NCI-H774 (cell line): ENCODE measurements at places on chromosomes 1 and 21.

GRCh38 chr1:63618011-63618410, 24.8 kb downstream of the PGM1 start:
- DNase-seq: no peak

- DNase-seq: no peak
Observed at GRCh38 chr1:147804942-147805723, 44.7 kb upstream of the GJA5 start.

- DNase-seq: no peak
Observed at GRCh38 chr1:33228935-33229487, 27.3 kb upstream of the ZNF362 start.

DNA sequence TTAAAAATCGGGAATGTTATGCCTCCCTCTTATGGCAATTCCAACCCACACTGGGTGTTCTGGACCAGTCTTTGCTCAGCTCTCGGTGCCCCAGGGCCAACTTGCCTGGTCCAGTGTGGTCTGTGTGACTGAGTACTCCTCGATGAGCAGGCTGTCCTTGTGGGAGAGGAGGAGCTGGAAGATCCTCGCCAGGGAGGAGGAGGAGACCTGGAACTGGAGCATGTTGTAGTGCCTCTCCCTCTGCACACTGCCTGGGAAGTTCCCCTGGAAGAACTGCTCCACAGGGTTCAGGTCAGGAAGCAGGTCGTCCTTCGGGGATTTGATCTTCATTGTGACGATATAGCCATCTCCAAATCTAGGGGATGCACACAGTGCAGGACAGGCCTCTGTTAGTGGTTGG, 88.5 kb upstream of the GCLM start:
- no peak for DNase-seq

DNA sequence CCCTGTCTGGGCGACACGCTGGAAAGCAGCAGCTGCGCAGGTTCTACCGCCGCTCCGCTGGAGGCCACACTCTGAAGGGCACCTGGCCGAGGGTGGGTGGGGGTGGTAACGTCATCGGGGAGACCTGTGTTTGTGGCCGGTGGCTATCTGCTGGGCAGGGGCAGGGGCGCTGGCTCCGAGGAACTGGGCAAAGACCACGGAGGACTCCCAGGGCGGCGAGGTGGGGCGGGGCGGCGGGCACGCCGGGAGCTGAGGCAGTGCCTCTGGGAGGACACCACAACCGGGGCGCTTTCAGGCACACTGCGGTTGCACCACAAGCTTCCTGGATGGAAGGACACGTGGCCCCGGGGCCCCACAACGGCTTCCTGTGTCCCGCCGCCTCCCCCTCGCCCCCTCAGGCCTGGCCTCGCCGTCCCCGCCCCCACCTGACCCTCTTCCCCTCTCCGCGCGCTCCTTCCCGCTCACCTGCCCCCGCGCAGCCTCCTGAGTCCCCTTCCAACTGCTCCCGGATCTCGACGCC, 3.3 kb upstream of the DENND2D start:
- peak; percentile 71 for DNase-seq

DNA sequence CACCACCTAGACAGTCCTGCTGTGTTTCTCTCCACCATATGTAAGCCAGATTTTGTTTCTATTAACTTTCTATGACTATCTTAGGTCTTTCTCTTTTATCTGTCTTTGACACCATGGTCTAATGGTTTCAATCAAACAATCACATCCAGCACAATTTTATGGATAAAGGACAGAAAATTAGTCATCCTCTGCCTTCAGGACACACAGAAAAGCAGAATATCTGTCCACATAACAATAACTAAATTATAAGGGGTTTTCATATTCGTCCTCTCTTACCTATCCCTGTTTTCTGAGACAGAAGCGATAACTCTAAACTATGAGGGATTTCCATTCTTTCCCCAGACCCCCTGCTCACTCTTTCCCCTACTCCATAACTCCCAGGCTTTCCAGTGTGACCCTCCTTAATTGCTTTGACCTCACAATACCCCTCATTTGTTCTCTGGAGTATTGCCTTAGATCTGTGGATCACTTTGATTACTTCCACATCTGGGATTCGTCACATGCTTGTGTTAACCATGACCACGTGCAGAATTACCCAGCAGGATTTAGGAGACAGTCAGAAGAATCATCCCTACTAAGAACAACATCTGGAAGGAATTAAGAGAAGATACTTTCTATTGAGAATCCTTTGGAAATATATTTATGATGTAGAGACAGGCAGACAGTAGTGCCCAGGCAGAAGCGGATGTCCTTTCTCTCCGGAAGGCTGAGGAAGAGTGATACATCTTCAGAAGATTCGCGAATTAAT, 108.2 kb upstream of the GREM2 start:
- DNase-seq: no peak

DNA sequence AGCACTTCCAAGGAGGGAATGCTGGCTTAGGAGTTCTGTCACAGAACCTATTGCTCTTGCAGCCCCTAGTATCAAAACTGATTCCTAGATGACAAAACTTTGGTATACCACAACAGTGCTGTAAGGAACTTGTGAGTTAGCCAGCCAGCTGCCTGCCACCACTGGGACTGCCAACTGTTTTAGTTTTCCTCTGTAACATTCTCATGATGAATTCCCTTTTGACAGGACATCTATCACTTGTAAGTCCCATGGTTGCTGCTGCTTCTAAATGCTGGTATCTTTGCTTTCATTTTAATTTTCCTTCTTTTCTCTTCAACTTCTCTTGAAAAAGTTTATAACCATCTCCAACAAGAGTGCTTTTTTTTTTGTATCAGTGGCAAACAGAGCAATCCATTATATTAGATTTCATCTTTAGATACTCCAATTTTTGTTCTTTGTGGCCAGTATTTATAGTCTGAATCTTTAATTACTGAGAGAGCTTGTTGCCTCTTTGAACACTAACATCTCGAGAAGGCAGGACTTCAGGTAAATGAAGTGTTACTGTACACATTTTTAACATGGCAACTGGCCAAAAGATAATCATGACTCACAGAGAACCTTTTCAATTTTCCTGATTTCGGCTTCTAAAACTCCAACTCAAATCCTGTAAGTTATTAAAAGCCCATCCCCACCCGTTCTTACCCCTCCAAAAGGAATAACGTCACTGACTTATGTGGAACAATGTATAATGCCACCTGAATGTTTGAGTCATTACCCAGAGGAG, 19.8 kb downstream of the DBT start:
- DNase-seq: no peak

DNA sequence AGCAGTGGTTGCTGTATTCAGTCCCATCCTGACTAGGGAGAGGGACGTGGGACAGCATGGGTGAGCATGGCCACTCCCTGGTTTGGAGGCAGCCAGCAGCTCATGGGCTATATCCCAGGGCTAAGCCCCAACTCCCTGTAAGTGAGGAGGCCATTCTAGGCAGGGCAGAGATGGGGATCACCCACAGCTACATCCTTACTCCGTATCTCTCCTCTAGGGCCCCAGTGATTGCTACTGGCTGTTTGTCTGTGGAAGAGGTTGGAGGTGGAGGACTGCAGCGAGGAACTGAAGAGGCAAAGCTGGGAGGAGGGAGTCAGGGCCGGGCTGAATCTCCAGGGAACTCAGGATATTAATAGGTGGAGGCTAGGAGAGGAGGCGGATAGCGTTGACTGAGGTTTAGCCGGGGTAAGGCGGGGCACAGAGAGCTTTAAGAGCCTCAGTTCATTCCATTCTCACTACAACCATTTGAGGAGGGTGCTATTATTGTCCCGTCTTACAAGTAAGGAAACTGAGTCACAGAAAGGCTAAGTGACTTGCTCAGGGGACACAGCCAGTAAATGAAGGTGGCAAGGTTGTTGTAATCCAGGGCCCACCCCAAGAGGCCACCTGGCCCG, 6.8 kb downstream of the OLIG2 start:
- no peak for DNase-seq

- no peak for DNase-seq
Observed at GRCh38 chr1:46087891-46088290, 44.5 kb downstream of the PIK3R3 start.

- no peak for DNase-seq
Observed at GRCh38 chr1:17094664-17095063, 24.6 kb downstream of the PADI2 start.

DNA sequence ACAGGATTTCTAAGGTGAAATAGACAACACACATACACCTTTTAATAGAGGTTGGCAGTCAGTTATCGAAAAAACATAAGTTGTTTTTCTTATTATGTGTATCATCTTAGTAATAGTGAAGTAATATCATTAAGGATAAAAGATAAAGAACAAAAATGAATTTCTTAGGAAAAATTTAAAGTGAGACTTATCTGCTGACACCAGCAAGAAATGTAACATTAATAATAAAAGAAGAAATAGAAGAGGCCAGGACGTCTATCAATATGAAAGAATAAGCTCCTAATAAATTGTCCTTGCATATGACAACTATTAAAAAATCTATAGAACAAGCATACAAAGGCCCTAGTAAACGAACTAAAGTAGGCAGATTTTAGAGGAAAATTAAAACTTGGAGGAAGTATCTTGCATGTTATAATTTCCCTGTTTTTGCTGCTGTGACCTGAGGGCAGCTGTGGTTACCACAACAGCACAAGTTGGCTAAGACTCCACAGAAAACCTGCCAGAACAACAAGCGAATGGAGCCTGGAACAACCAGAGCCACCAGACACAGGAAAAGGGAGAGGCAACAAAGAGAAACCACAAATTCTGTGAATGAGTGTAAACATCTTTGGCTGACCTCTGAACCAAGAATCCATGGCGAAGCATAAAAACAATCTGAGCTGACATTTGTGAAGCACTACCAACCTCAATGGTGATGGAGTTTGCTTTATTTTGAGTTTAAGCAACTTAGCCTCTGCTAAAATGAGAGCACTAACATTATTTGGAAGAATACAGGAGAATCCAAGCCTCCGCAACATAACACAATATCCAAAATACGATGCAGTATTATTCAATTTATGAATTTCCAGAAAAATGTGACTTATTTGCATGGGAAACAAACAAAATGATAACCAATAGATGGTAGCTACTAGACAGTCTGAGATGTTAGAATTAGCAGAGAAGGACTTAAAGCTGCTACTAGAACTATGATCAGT, 207.5 kb downstream of the KCNT2 start:
- DNase-seq: no peak

- no peak for DNase-seq
Observed at GRCh38 chr1:236338096-236338495, 56.0 kb upstream of the EDARADD start.

DNA sequence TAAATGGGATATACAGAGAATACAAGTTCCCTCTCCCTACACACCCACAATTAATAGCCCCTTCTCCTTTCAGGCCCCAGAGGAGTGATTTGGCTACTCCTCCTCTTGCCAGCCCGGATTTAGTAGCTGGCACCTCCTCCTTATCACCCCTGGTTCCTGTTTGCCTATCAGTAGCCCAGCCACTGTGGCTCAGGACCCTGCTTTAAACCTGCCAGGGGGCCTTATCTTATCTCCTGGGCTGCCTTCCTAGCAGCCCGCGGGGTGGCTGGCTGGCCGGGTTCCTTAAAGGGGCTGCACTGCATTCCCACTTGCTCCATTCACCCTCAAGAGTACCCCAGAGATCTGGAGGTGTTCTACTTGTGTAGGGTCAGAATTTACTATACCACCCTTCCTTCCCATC, 70.4 kb downstream of the PLEKHA6 start:
- no peak for DNase-seq

GRCh38 chr1:205950826-205951549, 7.7 kb upstream of the SLC26A9 start:
- DNase-seq: no peak

DNA sequence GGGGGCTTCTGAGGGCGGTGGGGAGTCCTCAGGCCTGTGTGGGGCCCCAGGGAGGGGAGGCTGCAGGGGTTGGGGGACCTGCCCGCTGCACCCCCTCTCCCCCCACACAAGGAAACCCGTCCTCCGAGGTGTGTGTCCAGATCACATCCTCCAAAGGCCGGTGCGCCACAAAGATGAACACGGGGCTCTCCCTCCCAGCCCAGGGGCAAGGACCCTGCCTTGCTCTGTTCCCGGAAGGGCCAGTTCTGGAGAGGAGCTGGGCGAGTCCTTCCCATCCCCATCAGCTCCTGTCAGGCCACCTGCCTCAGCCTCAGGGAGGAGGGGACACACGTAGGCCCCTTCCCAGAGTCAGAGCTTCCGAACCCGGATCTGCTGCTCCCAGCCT, 2.5 kb upstream of the TTLL10 start:
- no peak for DNase-seq

DNA sequence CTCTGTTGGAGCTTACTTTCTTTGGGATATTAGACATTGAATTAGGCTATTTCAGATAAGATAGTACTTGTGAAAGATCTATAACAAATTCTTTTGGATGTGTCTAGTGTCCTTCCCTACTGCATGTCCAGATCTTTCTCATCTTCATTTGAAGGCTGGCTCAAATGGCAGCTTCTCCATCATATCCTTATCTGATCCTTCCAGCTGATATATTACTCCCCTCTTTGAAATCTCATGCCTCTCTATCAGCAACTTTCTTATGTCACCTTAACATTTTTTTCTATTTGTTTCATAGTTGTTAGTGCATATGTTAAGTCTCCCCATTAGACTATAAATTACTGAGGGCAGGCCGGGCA, 17.5 kb downstream of the CAP1 start:
- no peak for DNase-seq

- DNase-seq: no peak
Observed at GRCh38 chr1:154698320-154699096, 90.5 kb upstream of the ADAR start.

GRCh38 chr1:25033030-25033827, 103.2 kb upstream of the RUNX3 start:
- no peak for DNase-seq

- DNase-seq: no peak
Observed at GRCh38 chr1:102941366-102941947, 166.9 kb downstream of the COL11A1 start.

DNA sequence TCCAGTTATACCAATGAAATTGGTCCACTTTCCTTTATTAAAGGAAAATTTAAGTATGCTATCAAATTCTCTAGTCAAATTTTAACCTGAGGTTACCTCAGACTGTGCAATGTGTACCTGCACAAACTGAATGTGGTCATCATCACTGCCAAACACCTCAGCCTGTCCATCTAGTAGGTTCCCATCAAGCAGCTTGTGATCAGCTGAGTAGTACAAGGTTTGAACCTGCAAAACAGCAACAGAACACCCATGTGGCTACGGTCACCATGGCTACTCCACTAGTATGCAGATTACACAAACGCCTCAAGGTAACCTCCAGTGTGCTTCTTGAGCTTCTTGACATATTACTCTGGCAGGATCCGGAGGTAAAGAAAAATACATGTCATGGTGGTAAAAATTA, 11.6 kb downstream of the IVNS1ABP start:
- no peak for DNase-seq

DNA sequence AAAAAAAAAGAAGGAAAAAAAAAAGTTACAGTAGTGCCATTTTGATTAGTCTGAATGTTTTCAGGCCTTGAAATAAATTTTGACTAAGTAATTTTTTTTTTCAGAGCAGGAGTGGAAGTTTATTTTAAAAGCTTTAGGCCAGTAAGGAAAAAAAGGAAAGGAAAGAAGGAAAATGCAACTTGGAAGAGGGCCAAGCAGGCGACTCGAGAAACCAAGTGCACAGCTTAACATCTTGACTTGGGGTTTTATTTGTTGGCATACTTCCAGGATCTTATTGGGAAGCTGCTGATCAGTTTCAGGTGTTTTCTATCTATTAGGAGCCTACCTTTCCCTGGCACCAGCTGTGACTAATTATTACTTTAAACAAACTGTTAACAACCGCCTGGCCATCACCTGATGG, 41.7 kb downstream of the ATF3 start:
- no peak for DNase-seq

GRCh38 chr1:226682871-226683814, 55.9 kb downstream of the ITPKB start:
- DNase-seq: no peak
